Activated CD4-positive, alpha-beta T cell treated with anti-CD3 and anti-CD28 coated beads for 48 hours (primary cell): ENCODE measurements at places on chromosomes 4 and X.
A peak's percentile ranks its signal among the peaks of the same experiment; 100 is the strongest.

DNA sequence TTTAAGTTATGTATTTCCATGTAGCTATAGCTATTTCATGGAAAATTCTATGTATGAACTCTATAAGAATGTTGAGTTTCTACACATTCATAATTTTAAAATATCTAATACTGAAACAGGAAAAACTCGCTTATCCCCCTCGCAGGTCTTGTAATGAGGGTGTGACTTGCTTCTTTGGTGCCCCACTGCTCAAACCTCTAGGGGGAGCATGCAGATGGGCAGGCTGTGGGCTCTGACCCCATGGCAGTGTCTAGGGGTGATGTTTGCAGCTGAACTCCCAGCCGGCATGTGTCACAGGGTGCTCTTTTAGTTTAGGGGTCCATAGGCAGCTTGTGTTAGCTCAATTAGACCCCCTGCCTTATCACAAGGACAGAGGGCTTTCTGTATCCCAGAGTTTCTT is 1825.7 kb upstream of the ADGRL3 start:
- DNase-seq = no peak

DNA sequence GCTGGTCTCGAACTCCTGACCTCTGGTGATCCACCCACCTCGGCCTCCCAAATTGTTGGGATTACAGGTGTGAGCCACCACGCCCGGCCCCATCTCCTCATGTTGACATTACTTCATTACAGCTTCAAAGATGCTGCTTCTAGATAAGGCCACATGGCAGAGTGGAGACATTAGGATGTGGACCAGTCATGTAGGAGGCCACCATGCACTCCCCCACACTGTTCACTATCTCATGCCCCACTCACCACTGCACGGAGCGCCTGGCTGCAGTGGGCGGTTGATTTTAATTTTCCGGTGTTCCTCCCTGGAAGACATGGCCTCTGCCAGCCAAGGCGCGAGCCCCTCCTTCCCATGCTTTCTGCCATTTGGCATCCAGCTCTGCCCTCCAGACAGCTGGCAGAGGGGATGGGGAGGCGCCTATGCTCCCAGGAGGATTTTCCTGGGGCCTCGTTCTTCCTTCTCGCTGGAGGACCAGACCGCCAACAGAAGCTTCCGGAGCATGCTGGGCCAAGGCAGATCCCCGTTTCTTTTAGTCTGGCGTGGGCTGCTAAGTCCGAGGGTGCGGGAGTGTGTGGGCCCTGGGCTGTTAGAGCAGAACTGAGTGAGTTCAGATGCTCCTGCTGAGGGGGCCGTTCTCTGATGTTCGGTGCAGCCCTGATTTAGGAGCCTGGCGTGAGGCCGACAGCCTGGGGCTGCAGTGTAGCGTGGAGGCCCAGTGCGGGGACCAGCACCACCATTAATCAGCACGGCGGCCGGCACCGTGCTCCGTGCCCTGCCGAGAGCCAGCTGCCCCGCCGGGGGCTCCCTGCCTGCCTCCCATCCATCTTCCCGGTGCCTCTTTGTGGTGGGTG is 93.1 kb downstream of the SORCS2 start:
- DNase-seq = no peak

DNA sequence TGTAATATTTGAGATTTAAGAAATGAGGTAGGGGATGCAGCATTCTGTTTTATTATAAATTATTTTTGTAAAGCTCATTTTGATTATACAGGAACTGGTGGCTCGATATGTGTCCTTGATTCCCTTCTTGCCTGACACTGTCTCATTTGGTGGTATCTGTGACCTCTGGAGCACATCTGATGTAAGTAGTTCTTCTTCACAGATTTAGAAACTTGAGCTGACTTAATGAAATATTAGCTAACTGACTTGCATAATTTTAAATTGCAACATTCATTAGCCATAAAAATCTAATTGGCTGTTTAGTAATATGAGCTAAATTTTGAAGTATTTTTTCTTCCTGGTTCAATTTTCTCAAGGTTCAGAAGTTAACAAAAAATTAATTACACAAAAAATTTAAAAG is 69.1 kb downstream of the FBXL5 start:
- no peak for DNase-seq

GRCh38 chrX:14616836-14617235 is 87.5 kb downstream of the GLRA2 start:
- DNase-seq = no peak

- DNase-seq = no peak
Observed at GRCh38 chrX:8927701-8928100, 106.2 kb downstream of the FAM9B start.

DNA sequence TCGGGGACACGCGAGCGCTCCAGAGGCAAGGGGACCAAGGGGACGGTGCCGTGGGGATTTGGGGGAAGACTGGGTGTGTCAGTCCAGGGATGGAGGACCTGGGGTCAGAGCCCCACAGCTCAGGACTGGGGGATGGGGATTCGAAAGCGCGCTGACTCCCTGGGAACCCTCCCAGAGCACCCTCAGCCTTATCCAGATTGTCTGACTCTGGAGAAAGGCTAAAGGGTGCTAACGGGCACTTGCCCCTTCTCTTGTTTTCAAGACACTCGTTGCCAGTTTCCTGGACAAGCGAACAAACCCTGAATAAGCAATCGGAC is 1.1 kb downstream of the DOCK11 start:
- DNase-seq = no peak

- no peak for DNase-seq
Observed at GRCh38 chr4:162061214-162061613, 102.6 kb downstream of the FSTL5 start.

DNA sequence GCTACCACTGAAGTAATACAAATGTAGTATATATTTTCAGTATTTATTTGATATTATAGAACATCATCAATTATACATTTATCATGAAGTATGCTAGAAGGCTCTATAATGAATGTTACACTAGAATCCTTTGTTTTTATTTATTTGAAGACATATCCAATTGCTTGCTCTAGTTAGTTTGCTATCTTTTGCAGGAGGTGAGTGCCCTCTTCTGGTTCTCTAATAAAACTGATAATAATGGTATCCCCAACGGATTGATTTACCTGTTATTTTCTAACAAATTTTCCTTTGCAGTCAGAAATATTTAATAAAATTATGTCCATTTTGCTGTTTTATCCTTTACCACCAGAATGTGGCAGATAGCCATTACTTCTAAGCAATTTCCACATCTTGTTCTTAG is 274.3 kb upstream of the TACR3 start:
- DNase-seq = no peak

DNA sequence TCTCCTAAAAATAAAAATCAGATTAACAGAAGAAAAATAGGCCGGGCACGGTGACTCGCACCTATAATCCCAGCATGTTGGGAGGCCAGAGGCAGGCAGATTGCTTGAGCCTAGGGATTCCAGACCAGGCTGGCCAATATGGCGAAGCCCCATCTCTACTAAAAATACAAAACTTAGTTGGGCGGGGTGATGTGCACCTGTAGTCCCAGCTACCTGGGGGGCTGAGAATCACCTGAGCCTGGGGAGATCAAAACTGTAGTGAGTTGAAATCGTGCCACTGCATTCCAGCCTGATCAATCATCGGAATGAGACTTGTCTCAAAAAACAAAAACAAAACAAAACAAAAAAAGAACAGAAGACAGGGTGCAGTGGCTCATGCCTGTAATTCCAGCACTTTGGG is 32.8 kb upstream of the NOCT start:
- DNase-seq = no peak

DNA sequence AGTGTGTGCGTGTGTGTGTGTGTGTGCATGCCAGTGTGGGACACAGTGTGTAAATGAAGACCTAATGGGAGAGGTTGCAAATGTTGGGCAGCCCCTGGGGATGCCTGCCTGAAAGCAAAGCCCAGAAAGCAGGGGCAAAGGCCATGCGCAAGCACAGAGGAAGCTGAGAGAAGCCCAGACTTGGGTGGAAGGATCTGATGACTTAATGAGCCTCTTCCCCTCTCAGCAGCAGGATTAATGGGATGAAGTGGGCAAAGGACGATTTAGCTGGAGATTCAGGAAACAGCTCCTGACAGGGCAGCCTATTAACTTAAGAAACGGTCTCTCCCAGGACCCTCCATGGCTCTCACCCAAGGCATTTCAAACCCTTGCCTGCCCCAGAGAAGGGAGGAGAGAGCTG is 107.3 kb downstream of the EFNB1 start:
- DNase-seq = no peak

DNA sequence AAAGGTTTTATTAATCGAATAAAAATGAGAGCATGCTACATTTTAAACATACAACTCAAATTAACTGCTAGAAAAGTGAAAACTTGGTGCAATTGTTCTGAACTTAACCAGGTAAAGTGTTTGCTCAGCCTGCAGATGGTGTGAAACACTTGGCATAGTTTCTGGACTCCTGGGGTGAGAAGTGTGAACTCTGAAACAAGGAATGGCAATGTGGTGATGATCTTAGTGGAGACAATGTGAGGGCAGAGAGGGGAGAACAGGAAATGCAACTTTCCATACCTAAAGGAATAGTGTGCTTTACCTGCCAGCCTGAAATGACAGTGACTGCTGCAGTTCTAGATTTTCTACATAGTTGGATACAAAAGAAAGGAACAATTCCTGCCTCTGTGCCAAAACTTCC is 57.4 kb downstream of the CCSER1 start:
- DNase-seq = no peak

GRCh38 chr4:37431417-37431743 is 186.8 kb downstream of the NWD2 start:
- no peak for DNase-seq

DNA sequence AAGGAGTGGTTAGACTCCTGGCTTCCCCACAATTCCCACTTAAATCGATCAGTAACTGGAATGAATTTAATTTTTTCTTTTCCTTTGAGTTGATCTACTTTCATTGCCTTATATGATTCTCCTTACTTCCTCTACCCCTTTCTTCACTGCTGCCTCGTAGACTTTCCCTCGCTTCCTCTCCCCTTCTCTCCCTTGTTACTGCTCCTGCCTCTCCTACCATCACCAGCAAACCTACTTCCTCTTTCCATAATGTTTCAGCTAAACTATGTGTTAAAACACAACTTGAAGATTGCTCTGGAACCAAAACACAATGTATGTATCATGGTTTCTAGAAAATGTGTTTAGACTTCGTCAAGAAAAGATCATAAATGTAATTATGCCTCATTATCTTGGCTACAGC is 132.0 kb upstream of the TET2 start:
- no peak for DNase-seq

- no peak for DNase-seq
Observed at GRCh38 chr4:176782191-176782590, 10.5 kb downstream of the VEGFC start.

GRCh38 chrX:131633285-131633917 is 89.5 kb downstream of the OR13H1 start:
- DNase-seq = peak; percentile 52

- no peak for DNase-seq
Observed at GRCh38 chrX:101408532-101408841, 465 bp downstream of the HNRNPH2 start.

- DNase-seq = no peak
Observed at GRCh38 chr4:81486502-81486901, 14.8 kb upstream of the RASGEF1B start.

- no peak for DNase-seq
Observed at GRCh38 chrX:1910207-1910470, 295.3 kb downstream of the ASMT start.

DNA sequence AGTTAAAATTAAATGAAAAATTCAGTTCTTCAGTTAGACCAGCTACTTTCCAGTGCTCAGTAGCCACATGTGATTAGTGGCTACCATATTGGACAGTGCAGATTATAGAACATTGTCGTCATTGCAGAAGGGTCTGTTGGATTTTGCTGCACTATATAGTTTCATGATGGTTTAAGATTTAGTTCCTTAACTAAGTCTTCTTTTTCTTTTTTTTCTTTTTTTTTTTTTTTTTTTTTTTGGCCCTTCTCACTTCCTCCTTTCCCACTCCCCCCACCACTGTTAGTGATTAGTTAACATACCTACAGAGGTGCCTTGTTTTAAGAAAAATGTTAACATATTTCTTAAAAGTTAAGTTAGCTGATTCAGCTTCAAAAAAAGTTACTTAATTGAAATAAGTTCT is 9.0 kb downstream of the RAB9A start:
- DNase-seq = no peak

DNA sequence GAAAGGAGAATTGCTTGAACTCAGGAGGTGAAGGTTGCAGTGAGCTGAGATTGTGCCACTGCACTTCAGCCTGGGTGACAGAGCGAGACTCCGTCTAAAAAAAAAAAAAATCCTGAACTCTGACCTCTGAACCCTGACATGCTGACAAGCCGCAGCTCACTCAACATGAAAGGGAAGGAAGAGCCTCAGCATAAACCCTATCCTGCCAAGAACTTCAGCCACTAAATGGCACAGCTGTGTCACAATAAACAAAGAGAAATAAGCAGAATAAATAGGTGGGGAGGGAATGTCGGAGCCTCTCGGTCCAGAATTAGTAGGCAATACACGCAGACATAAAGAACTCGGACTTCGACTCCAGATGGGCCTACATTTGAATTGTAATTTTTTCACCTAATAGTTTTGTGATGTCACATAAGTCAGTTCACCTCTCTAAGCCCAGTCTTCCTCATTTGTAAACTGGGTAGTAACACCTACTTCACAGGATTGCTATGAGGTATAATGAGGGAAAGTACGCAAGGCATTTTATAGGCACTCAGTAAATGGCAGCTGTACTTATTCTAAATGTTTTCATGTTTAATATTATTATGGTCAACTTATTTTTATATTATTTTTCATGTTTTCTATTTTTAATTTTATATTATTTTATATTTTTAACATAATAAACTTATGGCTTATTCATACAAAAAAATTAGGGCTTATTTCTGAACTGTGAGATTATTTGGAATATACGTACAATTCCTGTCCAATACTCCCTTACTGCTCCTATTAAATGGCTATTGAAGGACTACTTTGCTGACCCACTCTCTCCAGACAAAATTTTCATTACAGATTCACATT is 243.4 kb downstream of the SCFD2 start:
- DNase-seq = no peak

GRCh38 chr4:2289311-2289954 is 27.5 kb upstream of the MXD4 start:
- no peak for DNase-seq
